ENCODE measurements at places on chromosomes 13 and 19. TPM values are rescaled to one million over a fixed set of nuclear protein-coding genes. Genes with fewer than 3 reads are reported as not detected.
A peak's percentile ranks its signal among the peaks of the same experiment; 100 is the strongest.

- no peaks in the 10 kb centered on the region for H3K36me3 ChIP-seq
- DNase-seq: no peak
- H3K27ac ChIP-seq: no peak overlapping the region
- no peaks in the 10 kb centered on the region for H3K4me1 ChIP-seq
- no peak overlapping the region for H3K4me3 ChIP-seq
- no peaks in the 10 kb centered on the region for H3K27me3 ChIP-seq
These were observed 48.4 kb downstream of the WASF3 start for GRCh38 chr13:26605845-26606244.

- no peaks in the 10 kb centered on the region for H3K27me3 ChIP-seq
- no peak for DNase-seq
- no peaks in the 10 kb centered on the region for H3K36me3 ChIP-seq
- H3K4me3 ChIP-seq: no peak overlapping the region
- H3K4me1 ChIP-seq: no peaks in the 10 kb centered on the region
- H3K27ac ChIP-seq: no peak overlapping the region
These were observed 26.1 kb upstream of the CYP2A7 start for GRCh38 chr19:40907968-40908735.

- H3K4me3 ChIP-seq: peak overlapping the region; percentile 40
- no peaks in the 10 kb centered on the region for H3K27me3 ChIP-seq
- H3K36me3 ChIP-seq: peaks cover 28% of the 10 kb centered on the region
- DNase-seq: peak; percentile 98
- peaks cover 50% of the 10 kb centered on the region for H3K4me1 ChIP-seq
These were observed 6.0 kb downstream of the EHD2 start for GRCh38 chr19:47719047-47719859.

DNA sequence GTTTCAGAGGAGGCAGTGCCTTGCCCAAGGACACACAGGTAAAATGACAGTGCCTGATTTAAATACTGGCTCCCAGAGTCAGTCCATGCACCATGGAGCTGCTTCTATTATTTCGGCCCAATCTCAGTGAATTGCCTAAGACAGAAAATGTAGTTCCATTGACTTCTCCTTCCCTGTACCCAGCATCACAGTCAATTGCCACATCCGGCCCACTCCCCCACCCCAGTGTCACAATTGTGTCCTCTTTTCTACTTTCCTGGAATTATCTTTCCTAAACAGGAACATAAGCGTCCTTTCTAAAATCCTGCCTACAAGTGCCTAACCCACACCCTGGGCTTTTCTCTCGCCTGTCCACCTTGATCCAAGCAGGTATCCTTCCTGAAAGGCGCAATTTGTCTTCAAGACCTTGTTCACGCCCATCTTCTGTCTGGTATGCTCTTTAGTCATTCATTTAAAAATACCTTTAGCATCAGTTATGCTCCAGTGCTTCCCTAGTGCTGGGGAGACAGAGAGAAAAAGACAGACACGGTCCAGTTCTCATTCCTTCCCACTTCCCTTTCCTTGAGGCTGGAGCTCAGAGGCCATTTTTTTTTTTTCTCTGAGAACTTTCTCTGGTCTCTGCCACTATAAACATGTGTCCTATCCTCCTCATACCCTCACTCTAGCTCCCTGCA lies 411.4 kb downstream of the LIG4 start:
- H3K4me3 ChIP-seq: no peak overlapping the region
- no peak for DNase-seq
- H3K27ac ChIP-seq: no peak overlapping the region
- H3K4me1 ChIP-seq: no peaks in the 10 kb centered on the region
- no peaks in the 10 kb centered on the region for H3K27me3 ChIP-seq

The KANK3 gene
- 0.26 TPM for total RNA-seq

Data from fibroblast of lung (primary cell).